ENCODE measurements at places on chromosomes 13 and 19.
A peak's percentile ranks its signal among the peaks of the same experiment; 100 is the strongest.

- DNase-seq: no peak
Observed at GRCh38 chr13:79674765-79675515, 194.0 kb downstream of the NDFIP2 start.

GRCh38 chr19:4559569-4559968, at the start of gene SEMA6B:
TSS of gene SEMA6B (minus strand) at chr19:4559684. CDS start at chr19:4558457, 1,227 bp downstream.
- DNase-seq: no peak

DNA sequence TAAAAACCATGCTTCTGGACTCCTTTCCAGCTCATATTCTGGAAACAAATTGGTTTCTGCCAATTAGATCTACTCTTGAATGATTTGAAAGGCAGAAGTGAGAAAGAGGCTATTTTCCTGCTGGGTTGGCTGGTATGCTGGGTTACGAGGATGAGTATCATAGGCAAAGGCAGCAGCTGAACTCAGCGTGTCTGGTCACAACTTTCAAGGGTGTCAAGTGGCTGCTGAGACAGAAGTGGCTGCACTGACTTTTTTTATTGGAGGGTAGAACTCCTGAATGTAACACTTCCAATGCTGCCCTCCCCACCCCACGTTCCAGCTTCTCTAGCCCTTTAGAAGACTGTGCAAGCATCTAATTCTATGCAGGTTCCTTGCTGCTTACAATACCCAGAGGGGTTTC, 8.3 kb upstream of the DZIP1 start:
- no peak for DNase-seq

DNA sequence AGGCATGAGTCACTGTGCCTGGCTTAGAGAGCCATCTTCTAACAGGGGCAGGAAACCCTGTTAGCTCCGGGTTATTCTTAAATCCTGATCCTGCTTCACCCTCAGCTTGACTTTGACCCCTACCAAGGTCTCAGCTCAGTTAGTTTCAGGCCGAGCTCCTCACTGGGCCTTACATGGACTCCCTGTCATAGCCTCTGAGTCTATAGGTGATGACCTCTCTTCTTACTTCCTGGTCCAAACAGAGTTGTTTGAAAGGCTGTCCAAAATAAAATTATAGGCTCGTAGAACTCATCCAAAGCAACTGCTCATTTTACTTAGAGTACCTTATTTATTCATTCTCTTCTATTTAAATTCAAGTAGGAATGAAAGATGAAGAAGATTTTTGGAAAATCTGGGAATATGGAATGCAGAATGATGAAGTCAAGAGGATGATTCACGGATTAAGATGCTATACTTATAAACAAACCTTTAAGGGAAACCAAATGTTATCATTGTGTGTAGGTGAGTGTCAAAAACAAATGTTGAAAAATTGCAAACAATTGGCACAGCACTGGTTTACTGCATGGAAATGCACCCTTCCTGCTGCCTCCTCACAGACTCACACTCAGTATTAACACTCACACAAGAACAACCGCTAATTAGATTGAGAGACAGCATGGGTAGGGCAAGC, 174.1 kb downstream of the RGCC start:
- DNase-seq: no peak

DNA sequence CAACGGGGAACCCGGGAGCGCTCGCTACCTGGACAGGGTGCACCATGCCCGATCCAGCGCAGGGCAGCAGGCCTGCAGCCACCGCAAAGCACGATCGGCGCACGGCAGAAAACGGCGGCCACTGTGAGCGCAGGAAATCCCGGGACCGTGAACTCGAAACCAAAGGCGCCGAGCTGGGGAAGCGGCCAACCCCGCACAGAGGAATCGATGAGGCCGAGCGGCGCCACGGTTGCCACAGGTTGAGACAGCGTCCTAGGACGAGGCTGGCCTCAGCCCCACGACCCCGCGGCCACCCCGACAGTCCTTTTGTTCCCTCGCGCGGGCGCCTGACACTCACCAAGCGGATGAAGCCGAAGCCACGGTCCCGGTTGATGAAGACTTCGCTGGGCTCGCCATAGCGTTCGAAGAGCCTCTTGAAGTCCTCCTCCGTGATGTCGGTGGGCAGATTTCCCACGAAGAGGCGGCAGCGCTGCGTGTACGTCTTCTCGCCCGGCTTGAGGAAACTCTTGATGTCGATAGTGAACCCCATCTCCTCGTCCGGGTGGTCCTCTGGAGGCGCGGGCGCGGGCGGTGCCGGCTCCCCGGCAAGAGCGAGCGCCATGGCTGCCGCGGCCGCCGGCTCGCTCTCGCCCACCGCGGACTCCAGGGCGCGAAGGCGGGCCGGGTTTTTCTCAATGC, 557 bp downstream of the PSPC1 start:
- peak; percentile 62 for DNase-seq

DNA sequence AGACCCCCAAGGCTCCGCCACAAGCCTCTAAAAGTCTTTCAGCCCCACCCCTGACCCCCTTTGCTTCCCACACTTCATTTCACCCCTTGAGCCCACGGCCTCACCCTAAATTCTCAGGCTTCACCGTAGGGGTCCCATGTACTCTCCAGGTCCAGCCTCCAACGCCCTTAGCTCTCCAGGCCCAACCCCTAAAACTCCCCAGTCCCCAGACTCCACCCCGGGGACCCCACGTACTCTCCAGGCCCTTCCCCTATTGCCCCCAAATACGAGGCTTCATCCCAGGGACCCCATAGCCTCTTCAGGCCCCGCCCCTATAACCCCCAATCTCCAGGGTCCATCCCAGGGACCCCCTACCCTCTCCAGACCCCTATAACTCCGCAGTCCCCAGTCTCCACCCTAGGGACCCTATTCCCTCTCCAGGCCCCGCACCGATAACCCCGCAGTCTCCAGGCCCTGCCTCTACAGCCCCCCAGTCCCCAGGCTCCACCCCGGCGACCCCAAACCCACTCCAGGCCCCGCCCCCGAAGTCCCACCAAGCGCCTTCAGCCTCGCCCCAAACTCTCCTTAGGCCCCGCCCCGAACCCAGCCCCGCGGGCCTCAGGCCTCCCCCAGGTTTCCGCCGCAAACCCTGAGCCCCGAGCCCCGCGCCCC, 619 bp downstream of the MED16 start:
- DNase-seq: no peak

- DNase-seq: peak; percentile 31
Observed at GRCh38 chr13:33441015-33441414, 155.5 kb upstream of the STARD13 start.

DNA sequence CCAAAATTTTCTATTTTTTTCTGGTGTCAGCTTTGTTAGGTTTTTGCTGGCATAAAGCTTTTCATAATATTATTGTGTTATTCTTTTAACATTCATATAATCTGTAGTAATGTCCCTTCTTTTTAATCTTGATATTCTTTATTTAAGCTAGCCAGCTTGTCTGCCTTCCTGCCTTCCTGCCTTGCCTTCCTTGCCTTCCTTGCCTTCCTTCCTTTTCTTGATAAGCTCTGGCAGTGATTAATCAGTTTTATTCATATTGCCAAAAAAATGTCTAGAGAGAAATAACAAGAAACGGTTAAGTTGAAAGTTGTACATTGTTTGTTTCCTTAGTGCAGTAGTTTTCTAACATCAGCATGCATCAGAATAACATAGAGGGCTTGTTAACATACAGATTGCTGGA, 257.5 kb downstream of the MAB21L1 start:
- no peak for DNase-seq

DNA sequence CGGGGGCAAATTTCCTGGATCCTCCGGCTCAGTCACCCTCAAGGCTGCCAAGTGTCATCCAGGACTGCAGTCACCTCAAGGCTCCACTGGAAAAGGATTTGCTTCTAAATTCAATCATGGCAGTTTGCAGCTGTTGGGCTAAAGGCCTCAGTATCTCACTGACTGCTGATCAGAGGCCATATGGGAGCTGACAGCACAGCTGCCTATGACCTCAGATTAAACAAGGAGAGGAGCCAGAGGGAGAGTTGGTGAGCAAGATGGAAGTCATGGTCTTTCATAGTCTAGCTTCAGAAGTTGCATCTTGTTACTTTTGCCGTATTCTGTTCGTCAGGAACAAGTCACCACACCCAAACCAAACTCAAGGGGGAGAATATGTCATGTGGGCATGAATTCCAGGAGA, 849.7 kb downstream of the UQCRFS1 start:
- DNase-seq: no peak

GRCh38 chr13:49998714-49999624, 2.1 kb downstream of the TRIM13 start:
- DNase-seq: no peak
